ENCODE measurements at places on chromosomes 16 and 17.

DNA sequence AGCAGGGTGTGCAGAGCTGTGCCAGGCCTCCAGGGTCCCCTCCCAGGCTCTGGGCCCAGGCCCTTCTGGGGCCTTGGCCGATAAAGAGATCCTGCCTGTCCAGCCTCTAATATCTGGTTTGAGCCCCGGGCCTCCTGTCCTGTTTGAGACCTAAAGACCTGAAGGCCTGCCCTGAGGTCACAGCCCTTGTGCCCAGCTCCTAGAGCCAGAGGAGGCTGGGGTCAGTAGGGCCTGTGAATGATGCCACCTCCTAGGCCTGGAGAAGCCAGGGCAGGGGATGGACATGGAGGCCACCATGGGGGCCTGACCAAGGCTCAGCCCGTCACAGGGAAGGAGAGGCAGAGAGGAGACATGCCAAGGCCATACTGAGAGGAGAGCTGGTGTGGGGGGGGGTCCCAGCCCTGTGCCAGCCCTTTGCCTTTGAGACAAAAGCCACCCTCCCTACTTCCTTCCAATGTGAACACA, 7.4 kb downstream of the KCNH6 start:
- DNase-seq = no peak

- DNase-seq = no peak
Measured at GRCh38 chr17:14119546-14119945, 50.2 kb downstream of the COX10 start.

- DNase-seq = no peak
Measured at GRCh38 chr17:73841431-73842060, 197.3 kb upstream of the SDK2 start.

- DNase-seq = no peak
Measured at GRCh38 chr16:22093996-22094395, 1.7 kb downstream of the VWA3A start.

- no peak for DNase-seq
Measured at GRCh38 chr16:67606632-67607031, 38.3 kb upstream of the CARMIL2 start.

DNA sequence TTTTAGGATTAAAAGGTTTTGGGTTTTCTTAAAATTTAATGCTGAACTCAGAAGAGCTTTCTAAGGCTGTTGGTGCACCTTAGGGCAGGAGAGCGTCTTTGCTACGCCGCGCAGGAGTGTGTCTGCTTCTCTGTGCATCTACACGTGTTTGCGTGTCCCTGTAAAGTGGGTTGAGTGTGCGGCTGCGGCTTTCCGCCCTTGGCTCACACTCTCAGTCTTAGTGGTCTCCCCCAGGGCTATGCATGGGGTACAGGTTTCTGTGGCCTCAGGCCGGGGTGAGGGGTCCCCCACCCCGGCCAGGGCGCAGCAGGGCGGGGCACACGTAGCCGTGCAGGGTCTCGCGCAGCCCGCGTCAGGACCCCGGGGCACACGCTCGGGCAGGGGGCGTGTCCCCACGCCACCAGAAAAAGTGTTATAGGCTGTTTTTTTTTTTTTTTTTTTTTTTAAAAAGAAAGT, 727 bp upstream of the TENT4B start:
- DNase-seq = no peak

DNA sequence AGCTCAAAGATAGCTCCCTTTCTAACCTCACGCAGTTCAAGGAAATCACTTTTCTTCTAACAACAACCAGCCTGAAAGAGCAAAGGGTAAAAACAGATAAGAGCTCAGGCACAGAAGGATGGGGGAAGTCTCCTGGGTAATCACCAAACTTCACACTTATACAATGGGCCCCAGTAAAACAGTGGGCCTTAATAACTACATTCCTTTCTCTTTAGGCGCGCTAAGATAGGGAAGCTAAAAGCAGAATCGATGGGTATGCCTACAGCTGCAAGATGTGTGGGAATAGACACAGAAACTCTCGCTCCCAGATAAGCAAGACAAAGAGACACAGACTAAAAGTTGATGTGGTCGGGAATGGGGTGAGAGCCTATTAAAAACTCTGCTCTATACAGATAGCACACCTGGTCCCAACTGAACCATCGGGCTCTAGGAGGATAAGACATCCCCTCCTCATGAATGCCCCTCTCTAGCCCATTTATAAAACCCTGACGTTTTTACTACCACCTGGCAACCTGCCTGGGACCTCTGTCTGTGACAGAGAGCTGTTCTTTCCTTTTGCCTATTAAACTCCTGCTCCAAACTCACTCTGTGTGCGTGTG, 826 bp downstream of the LYZL6 start:
- no peak for DNase-seq

DNA sequence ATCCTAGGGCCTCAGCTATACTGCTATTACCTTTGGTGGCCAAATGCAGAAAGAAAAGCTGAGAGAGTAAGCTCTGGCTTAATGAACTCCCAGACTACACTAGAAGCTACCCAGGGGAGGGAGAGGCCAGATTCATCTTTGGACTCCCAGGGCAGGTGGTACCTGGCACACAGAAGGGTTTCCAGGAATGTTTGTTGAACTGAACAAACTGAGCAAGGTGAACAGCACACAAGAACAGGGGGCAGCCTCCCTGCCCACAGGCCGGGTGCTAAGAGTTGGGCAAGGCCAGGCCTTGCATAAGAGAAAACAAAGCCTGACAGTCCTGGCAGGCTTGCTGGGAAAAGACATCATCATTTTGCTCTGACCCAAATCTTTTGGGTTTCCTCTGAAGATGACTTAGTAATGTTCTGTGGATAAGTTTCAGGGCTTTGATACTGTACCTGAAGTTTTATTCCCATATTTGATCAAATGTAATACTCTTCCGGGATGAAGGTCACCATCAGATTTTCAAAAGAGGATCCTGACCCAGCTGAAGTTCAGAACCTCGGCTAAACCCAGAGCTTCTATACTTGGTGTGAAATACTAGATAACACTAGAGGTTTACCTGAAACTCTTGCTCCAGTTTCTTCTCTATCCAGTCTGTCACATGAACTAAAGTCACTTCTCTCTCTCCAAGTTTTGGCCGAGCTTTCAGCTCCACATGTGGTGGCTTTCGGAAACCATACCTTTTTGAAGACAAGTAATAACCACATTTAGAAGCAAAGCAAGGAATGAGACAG, 20.5 kb upstream of the ERN1 start:
- no peak for DNase-seq

DNA sequence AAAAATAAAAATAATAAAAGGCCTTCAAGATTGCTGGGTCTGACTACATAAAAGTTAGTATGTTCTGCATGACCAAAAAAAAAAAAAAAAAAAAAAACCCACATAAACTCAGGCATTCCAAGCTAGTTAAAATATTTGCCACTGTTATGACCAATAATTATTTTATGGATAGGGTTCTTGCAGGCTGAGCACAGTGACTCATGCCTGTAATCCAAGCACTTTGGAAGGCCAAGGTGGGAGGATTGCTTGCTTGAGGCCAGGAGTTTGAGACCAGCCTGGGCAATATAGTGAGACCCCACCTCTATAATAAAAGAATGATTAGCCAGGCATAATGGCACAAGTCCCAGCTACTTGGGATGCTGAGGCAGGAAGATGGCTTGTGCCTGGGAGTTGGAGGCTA, 8.1 kb downstream of the SCNN1B start:
- no peak for DNase-seq

GRCh38 chr16:23667355-23667659, 11.4 kb upstream of the PLK1 start:
- no peak for DNase-seq

- DNase-seq = no peak
Measured at GRCh38 chr17:28937044-28937729, 14.1 kb downstream of the PHF12 start.

GRCh38 chr17:83012200-83012785, 67.1 kb upstream of the METRNL start:
- DNase-seq = no peak

DNA sequence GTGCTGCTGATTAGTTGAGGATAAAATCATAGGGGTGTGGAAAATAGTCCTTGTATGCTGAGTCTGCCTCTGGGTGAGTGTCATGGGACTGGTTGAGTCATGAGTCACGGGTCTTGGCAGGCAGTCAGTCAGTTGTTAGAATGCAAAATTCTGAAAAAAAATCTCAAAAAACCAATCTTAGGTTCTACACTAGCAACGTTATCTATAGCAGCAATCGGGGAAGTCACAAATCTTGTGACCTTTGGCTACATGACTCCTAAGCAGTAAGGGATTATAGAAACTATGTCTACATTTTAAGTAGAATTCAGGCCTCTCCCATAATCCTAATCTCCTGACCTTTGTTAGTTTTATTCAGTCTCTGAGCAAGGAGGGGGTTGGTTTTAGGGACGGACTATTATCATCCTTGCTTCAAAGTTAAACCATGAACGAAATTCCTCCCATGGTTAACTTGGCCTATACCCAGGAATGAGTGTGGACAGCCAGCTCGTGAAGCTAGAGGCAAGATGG, 18.0 kb upstream of the PMFBP1 start:
- DNase-seq = no peak

Data from esophagus squamous epithelium (tissue), 5 donors.